ENCODE measurements at places on chromosomes 13 and 19.

GRCh38 chr19:17389288-17389687 is 4.7 kb downstream of the CCDC194 start:
- DNase-seq = no peak

DNA sequence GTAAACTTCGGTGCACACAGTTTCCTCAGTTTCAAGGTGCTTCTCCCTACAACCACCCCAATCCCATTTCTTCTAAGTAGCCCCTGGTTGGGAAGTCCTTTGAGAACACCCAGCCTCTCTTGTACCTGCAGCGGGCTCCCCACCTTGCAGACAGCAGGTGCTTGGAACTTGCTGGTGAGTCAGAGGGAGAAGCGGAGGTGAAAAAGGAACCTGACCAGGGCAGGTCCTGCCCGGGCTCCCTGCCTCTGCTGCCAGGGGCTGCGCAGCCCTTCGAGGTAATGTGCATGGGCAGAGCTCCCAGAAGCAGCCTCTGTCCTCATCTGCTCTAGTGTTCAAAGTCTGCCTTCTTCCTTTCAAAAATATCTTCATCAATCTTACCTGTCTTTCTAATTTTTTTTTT is 274.0 kb upstream of the SOX1 start:
- no peak for DNase-seq

DNA sequence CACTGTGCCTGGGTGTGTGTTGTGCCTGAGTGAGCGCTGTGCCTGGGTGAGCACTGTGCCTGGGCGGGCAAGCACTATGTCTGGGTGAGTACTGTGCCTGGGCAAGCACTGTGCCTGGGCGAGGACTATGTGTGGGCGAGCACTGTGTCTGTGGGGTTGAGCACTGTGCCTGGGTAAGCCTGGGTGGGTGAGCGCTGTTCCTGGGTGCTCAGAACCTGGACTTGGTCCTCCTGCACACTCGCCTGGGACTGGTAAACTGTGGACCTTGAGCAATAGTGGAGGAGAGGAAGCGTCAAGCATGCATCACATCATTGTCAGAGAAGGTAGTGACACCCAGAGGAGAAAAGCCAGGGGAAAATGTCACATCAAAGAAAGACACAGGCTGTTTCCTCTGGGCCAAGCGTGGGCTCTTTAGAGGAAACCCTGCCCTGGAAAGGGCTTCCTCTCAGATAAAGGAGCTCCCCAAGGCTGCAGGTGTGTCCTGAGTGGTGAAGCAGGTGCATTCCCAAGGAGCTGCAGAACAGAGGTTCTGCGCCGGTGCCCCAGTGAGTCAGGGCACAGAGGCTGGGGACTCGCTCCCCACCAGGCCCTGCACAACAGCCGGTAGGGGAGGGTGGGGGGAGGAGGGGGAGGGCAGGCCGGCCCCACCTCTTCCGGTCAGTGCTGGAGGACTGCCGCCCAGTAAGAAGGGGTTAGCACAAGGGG is 141.2 kb downstream of the TEX29 start:
- no peak for DNase-seq

DNA sequence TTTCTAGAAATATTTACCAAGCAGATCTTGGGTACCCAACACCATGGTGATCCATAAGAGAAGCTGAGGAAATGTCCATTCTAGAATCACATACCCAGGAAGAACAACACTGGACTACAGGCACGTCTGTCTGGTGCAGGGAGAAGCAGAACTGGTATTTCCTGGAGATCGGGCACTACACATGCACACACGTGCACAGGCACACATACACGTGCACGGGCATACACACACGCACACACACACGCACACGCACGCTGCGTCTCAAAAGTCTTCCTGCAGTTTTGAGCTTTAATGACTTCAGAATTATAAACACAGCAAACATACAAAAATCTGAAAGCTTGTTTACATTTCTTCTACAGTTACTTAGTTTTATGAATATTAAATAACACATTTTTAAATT is 189.8 kb downstream of the DCLK1 start:
- DNase-seq = no peak

DNA sequence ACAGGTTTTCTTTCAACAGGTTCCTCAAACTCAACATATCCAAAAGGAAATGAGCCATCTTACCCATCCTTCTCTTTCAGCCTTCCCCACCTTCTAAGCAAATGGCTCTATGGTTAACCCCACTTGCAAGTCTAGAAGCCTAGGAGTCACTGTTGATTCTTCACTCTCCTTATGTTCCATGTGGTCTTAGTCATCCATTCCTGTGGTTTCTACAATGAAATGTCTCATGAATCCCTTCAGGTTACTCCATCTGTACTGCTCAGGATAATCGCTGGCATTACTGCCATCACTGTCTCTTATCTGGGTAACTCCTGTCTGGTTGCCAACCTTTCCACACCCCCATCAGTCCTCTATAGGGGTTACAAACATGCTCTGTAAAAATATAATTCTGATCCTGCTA is 381.3 kb downstream of the ENOX1 start:
- no peak for DNase-seq

GRCh38 chr19:35775046-35775297 is 392 bp upstream of the ARHGAP33 start:
- DNase-seq = no peak

- DNase-seq = no peak
These were observed 105.2 kb downstream of the SLITRK6 start for GRCh38 chr13:85693889-85694511.

DNA sequence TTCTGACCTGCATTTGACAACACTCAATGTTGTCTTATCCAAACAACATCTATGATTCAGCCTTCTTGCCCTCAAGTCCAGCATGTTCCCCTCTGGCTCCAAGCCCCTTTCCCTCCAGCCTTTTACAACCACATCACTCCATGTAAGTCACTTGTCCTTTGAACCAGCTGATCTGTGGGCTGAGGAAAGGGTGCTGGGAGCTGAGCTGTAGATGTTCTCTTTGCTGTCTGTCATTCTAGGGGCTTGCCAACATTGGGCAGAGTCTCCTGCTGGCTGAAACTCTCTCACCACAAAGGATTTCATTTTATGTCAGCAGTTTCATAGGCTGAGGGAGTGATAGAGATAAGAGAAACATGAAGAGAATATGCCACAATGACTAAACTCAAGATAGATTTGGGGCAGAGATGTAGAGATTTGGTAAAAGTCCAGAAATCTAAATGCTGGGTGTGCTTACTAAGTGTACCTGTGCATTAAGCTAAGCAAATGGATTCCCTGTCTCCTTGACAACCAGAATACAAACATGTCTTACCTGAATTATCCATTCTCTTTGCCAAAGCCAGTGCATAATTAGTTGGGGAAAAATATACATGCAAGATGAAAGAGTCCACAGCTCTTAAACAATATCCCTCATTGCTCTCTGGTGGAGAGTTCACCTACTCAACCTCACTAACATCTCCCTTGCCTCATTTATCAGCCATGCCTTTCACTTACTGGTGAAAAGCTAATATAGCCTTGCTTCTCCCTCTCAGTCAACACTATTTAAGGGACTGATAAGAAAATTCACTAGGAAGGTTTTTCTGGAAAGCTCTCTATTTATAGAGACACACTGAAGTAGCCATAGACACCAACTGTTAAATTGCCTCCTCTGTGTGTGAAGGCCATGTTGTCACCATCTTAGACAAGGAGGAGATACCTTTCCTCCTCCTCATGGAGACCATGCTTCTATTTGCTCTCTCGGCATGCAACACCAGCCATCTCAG is 175.5 kb upstream of the SERP2 start:
- DNase-seq = peak; percentile 78

DNA sequence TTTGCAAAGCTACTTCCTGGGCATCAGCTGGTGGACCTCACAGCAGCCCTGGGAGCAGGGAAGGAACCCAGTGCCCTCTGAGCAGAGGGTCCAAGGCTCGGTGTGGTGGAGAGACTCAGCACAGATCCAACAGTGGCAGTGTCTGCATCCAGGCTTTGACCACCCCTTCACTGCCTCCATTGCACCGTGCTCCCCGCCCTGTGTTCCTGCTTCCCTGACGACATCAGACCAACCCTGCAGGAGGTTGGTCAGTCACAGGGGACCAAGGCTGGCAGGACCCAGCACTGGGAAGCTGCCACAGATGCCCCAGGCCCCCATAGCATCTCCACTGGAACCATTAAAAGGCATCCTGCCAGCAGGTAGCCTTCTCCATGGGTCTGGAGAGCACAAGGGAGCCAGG is 7.8 kb upstream of the VSTM2B start:
- no peak for DNase-seq

DNA sequence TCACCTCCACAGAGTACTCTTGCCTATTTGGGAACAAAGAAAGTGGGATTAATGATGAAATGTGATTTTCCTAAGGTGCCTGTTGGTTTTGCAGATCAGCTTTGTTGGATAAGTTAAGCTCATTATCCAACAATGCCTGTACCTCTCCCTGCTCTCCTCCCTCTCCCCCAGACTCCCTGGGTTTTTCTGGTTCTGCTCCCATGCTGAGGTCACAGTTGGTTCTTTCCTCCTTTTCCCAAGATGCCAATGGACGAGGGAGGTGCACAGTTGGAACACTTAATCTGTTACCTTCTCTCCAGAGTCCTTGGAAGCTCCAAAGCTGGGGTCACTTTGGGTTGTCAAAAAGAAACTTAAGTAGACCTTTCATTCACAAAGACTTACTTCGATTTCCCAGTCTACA is 1.6 kb downstream of the OXGR1 start:
- DNase-seq = no peak

- DNase-seq = no peak
These were observed 467.2 kb downstream of the ITGBL1 start for GRCh38 chr13:101919541-101920181.

DNA sequence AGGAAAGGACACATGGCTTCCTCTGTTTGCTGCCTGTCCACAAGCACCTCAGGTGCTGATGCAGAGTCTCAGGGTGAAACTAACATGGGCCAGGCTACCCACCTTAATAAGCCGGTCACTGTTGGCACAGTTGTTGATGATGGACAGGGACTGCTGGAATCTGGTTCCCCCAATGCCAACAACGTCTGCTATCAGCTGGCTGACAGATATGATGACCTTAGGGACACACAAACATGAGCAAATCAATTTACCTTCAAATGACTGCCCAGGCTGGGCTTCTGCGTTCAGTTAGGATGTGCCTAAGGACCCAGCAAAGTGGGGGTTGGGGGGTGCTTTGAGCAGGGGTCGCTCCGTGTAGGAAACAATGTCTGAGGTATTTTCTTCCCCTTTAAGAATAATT is 77.1 kb upstream of the SLC15A1 start:
- no peak for DNase-seq

DNA sequence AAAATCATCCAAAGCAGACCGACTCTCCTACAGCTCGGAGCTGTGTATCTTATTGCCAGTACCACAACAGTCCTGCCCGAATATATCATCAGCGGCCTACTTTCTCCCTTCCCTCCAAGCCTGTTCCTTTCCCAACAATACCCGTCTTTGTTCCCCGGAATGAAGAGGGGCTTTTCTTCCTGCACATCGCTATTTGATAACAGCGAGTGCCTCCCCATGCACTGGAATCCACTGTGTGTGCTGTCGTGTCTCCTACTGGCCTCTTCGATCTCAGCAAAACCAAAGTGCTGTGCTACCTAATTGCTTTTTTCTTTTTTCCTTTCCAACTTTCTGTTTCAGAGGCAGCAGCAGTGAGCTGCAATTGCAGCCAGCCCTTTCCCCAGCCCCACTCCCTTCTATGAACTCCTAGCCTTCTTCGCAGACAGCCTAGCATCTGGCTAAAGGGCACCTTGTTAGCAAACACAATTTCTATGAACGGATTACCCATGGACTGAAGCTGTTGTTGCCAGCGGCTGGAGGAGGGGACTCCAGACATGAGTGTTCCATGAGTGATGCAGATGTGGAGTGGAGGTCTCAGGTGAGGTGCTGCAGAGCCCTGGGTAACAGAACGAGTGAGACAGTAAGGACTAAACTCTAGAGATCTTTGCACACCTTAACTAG is 43.4 kb downstream of the EFNB2 start:
- no peak for DNase-seq

- peak; percentile 92 for DNase-seq
These were observed 18.7 kb upstream of the B3GNT3 start for GRCh38 chr19:17775991-17776803.

- no peak for DNase-seq
These were observed 11.1 kb downstream of the SLC7A10 start for GRCh38 chr19:33214596-33214995.

DNA sequence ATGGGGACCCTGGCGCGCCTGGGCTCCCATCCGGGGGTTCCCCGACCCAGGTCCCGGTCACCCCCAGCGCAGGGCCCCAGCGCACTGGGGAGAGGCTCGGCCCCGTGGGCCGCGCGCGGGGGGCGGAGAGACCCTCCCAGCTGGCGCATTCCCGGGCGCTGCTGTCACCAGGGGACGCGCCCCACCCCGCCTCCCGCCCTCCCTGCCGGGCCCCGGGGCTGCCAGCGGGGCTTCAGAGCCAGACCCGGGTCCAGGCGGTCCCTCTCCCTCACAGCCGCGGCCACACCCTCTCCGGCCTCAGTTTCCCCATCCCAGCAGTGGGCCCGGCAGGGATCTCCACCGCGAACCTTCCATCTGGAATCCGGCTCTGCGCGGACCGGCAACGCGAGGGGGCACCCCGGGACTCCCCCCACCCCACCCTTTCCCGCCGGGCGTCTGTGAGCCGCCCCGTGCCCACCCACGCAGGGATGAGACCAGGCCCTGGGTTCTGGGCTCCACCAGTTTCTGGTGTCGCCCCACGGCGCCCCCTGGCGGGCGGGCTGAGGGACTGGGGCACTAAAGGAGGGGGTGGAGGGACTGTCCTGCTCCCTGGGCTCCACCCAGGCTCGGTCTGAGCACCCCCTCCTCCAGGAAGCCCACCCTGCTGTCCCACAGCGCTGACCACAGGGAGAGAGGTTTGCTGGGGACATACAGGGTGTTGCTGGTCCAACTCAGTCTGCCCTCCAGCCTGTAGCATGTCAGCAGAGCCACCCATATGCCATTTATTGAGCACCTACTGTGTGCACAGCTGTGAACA is 878 bp upstream of the ADAMTSL5 start:
- peak; percentile 63 for DNase-seq
